ENCODE measurements at places on chromosomes 12 and 14.

GRCh38 chr12:91432755-91433154 is 250.1 kb upstream of the DCN start:
- DNase-seq: no peak

DNA sequence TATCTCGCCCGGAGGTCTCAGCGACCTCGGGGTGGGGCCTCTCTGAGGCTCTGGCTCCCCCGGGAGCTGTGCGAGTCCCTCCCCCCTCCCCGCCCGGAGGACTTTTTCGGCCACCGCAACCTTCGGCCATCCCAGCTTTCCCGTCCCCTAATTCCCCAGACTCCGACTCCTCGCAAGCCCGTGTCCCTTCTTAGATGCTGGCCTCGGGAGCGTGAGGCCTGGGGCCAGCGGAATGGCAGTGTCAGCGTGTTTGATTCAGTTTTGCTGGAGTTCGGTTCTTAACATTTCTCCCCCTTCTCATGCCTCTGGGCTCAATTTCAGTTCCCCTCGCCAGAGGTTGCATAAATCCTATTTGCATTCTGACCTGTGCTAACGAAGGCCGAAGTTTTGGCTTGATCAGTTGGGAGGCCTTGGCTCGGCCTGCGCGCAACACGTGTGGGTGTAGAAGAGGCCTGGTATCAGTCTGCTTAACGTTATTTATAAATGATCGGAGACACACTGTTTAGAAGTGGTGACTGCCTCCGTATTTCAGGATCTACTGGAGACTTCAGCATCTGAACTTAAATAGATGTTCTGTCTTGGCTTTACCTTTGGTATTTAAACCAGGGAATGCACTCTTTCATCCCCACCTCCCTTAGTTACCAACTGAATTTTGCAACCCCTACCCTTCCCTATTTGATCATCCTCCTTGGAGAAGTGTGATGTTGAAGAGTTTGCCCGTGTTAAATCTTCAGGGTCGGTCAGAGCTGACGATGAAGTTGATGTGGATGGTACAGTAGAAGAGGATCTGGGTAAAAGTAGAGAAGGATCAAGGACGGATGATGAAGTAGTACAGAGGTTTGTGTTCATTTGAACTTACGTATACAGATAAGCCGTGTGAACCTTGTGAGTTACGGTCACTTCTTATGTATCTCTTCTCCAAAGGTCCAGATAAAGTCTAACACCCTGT is 851 bp downstream of the HSP90B1 start:
- no peak for DNase-seq

DNA sequence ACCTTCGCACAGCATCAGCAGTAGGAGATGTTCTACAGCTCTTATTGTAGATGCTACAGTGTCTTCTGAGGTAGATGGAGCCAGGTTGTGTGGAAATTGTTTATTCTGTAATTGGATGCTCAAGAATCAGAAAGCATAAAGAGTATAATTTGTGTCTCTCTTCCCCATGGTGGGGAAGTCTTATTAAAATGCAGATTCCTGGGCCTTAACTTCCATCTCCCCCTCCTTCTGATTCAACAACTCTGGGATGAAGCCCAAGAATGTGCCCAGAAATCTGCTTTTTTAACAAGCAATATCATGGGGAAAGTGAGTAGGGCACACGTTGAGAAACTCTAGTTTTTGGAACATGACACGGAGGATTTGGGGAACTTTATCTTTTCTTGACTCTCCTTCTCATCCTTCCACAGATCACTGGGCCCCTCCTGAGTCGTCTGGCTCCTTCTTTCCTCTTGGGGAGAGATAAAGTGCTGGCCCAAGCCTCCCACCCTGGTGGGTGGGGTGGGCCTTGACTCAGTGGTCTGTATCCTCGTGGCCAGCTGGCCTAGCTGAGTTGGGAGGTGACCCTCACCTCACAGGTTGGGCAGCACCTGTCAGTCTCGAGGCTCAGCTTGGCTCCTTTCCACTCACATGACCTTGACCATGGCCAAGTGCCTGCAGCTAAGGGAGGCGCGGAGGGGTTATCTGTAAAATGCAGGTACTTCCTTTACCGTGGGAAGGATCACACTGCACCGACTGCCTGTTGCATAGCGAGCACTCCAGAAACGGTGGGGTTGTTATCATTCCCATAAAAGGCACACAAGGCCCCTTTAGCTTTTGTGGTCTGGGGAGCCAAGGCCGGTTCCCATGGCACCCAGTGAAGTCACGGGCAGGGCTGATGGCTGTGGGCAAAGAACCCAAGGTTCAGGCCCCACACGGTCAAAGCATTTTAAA is 141.9 kb downstream of the CHST11 start:
- no peak for DNase-seq

DNA sequence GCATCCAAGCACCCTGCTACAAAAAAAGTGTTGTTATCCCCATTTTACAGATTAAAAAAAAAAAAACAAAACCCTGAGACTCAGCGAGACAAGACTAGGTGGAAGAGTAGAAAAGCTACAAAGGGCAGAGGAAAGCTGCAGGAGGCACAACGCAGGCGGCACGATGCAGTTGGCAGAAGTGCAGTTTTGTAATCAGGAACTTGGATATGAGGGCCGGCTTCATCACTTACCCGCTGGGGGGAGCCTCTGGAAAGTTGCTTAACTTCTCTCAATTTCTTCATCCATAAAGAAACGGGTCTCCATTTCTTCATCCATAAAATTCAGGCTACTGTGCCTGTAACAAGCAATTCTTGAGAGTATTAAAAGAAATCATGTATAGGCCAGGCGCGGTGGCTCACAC is 33.1 kb upstream of the CCDC60 start:
- DNase-seq: no peak

DNA sequence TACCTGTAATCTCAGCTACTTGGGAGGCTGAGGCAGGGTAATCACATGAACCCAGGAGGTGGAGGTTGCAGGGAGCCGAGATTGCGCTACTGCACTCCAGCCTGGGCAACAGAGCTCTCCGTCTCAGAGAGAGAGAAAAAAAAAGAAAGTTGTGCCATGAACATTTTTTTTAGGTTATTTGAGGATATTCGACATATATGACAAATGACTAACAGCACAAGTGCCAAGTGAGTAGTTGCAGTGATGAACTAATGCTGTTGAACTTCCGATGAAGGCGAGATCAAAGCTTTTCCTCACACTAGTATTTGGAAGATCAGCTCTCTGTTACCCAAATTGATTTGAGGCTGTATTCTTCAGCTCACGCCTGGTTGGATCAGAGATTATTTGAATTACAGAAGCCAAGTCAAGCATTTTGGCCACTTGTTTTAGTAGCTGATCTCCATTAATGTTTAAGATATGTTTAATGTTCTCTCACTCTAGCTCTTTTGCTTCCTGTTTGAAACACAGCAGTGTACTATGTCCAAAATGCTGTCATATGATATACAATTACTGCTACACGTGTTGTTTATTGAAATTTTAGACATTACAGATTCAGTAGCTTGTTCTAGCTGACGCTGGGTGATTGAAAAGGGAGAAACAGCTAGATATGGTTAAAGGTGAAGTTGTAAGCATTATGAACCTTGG is 43.4 kb downstream of the WDR20 start:
- no peak for DNase-seq

DNA sequence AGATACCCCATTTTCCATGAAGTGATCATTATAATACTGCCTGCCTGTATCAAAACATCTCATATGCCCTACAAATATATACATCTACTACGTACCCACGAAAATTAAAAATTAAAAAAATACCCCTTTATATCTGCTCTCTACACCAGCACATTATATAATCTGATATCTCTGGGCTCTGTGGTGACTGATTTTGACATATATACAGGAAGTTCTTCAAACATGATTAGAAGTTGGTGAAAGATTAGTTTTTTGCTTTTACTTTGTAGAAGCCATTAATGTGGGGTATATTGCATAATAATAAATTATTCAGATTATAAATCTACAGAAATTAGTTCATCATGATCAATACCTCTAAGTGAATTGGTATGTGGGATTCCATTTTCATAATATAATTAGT is 126.7 kb upstream of the MDM1 start:
- no peak for DNase-seq

- DNase-seq: no peak
Measured at GRCh38 chr12:6914947-6915788, 788 bp downstream of the ENO2 start.

- no peak for DNase-seq
Measured at GRCh38 chr12:9169979-9170634, 38.1 kb downstream of the PZP start.

DNA sequence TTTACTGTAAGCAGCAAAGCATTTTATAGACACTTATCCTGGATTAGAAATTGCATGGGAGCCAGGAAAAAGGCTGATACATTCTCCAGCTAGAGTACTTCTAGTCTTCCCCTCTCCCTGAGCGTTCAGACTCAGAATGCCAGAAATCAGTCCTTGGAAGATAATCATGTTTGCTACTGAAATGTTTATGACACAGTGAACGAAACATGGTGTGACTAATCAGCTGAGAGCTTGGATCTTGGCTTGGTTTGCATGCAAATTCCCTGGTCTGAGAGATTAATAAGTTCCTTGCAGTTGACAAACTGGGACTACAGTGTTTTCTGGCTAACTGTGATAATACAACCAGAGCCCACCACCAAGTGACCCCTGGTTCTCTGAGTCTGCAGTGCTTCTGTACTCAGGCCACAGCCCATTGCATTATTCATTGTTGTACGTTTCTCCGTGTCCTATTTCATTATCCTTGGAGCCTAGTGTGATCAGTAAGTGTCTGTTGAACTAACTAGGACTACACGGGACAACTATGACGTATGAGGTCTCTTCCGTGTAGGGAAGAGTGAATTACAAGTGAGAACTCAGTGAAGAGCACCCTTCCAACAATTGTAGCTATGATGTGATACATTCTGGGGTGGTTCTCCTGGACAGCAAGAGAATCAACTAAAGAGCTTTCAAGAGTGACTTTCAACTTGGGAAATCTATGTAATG is 34.6 kb upstream of the EVL start:
- DNase-seq: no peak

DNA sequence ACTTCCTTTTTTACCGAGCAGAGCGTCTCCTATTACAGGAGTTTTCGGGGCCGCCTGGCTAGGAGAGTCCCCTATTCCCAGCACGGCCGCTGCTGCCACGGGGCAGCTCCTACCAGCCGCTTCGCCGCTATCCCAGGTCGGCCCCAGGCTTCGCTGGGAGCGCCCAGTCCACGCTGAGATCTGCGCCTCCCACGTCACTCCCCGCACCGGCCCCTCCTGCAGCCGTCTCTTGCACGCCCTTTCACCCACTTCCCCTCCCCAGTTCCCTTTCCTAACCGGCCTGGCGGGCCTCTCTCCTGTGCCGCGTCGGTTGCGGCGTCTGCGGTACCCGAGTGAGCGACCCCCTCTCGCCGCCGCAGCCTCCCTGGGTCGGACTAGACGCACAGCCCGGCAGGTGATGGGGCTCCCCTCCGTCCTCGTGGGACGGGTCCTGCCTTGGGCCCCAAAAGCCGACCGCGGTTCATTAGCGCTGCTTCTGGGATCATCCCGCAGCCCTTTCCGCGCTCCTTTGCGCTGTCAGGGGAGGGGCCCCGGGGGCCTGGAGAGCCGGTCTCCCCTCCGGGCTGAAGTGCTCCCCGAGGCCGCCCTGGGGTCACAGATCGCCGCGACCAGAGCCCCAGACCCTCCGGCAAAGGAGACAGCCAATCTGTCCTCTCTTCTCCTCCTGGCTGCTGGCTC is 1318.4 kb downstream of the TMEM121 start:
- DNase-seq: peak; percentile 47

DNA sequence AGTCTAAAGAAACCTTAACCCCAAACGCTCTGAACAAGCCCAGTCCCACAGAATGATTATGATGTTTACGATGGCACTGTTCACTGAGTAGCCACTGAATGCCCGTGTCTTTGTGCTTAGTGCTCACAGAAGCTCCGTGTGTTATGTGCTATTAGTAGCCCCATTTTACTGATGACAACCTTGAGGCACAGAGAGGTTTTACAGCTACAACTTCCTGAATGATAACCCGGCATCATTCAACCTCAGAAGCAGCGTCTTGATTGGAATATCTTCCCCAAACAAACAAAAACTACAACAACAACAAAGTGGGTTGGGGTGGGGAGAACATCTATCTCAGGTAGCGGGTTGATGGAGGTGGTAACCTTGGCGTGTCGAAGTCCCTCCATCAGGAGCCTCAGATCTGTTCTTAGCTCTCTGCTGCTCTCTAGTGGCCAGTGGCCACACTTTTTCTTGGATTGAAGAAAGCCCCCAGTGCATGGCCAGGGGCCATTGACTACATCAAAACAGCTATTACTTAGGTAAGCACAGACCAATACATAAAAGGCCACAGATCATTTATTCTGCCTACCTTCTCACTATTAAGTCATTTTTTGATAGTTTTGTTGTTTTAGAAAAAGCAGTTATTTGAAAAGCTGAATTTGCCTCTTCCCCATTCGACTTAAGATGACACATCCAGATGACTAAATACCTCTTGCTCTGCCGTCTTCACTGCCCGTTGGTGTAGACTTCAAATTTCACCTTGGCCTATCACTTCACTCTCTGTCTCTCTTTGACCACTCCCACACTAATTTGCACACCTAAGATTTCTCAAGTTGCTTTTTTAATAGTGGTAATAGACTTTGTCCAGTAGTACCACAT is 376.9 kb downstream of the GALC start:
- no peak for DNase-seq

GRCh38 chr12:32884962-32885361 is 11.6 kb downstream of the PKP2 start:
- no peak for DNase-seq

- no peak for DNase-seq
Measured at GRCh38 chr12:53696655-53697331, 20.9 kb upstream of the ATP5MC2 start.

DNA sequence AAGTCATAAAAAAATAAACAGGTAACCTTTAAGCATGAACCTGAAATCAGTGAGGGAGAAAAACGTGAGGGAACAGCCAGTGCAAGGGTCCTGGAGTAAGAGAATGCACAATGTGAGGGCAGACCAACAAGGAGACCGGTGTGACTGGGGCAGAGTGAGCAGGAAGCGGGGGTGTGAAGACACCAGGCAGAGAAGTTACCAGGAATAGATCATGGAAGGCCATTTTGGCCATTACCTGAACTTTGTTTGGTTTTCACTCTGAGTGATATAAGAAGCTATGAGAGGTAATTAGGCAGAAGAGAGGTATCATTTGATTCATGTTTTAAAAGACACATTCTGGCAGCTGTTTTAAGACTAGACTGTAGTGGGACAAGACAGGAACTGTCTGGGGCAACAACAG is 15.0 kb downstream of the PAH start:
- DNase-seq: no peak

DNA sequence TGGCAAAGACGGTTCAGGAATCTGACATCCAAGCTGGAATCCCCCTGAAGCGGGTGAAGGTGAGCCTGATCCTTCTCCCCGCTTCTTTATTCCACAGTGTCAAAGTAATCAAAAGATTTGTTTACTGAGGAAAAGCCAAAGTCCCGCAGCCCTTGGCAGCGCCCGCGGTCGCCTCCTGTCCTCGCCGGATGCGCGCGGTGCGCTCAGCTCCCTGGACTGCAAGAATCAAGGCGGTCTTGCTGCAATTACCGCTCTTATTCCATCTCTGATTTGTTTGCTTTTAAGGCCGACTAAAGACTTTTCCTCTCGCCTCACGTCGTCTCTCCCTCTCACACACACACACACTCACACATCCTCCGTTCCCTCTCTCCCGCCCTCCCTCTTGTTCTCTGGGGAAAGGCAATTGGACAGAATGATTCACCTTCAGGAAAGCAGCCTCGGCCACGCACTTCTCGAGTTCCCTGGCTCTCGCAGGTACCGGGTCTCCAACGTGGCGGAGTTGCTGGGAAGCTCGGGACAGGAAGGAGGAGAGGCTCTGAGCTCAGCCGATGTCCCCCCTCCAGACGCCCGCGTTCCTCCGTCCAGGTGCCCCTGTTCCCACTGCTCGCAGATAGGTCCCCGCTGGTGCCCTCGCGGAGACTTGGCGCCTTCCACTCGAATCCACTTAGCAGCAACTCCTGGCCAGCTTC is 68.6 kb upstream of the USP15 start:
- DNase-seq: no peak
